ENCODE measurements at places on chromosomes 7 and 10.

- no peak for DNase-seq
These were observed 2.0 kb downstream of the PRTFDC1 start for GRCh38 chr10:24950439-24950838.

DNA sequence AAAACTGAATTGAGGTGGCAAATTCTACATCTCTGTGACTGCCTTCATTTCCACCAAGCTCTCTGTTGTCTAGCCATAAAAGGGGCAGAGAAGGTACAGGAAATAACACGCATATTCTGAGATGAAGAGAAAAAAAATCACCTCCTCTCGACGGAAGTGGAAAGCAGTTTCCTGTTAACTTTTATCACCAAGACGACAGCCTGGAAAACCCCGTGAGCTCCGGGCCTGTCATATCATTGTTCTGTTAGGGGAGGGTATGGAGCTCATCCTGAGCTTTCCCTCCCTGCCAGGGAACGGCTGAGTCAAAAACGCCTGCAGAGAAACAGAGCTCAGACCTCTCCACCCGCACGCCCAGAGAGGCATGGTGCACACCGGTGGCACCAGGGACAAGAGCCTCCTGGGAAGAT is 200.3 kb downstream of the PRPF18 start:
- no peak for DNase-seq

DNA sequence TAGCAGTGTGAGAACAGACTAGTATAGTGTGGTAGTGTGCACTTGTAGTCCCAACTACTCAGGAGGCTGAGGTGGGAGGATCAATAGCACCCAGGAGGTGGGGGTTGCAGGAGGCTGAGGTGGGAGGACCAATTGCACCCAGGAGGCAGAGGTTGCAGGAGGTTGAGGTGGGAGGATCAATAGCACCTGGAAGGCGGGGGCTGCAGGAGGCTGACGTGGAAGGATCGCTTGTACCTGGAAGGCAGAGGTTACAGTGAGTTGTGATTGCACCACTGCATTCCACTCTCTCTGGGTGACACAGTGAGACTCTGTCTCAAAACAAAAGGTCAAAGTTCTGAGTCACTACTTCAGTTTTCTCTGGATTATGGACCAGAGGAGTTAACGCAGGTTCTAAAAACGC is 22.6 kb upstream of the DIP2C start:
- no peak for DNase-seq

- no peak for DNase-seq
These were observed 2.6 kb downstream of the ADIRF start for GRCh38 chr10:86970982-86971231.

DNA sequence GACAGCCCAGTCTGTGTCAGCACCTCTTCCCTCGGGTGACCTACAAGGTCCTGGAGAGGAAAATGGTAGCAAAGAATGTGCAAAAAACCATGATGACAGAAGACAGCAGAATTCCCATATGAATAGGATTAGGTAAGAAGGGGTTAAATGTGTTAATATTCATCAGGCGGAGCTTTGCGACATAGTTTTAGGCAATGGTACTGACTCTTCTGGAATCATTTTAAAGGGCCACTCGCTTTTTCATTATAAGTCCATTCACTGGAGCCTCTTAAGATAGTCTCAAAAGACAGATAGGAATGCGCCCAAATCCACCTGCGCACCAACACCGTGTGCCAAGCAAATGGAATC is 38.2 kb downstream of the DLG5 start:
- no peak for DNase-seq

DNA sequence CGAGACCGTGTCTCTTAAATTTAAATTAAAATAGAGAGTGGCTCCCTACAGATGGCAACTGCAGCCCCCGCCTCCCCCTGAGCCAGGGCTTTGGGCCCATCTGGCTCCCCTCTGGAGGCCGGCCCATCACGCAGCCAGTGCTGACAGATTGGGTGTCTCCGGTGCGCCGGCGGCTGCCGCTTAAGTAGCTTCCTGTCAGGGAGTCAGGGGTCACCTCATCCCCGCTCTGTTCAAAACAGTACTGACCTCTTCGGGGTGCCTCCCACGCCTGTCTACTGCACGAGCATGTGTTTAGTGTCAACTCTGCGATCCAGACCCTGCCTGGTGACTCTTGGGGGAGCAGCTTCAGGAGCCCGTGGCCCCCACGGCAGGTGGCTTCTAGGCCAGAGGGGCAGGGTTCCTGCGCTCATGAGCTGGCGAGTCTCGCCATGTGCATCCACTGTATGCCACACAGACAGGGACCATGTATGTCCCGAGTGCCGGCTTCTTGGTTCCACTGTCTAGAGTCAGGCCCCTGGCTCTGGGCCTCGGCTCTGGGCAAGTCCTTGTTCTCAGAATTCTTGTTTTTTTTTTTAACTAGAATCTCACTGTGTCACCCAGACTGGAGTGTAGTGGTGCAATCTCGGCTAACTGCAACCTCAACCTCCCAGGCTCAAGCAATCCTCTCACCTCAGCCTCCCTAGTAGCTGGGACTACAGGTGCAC is 36.1 kb downstream of the KCTD7 start:
- DNase-seq = no peak

DNA sequence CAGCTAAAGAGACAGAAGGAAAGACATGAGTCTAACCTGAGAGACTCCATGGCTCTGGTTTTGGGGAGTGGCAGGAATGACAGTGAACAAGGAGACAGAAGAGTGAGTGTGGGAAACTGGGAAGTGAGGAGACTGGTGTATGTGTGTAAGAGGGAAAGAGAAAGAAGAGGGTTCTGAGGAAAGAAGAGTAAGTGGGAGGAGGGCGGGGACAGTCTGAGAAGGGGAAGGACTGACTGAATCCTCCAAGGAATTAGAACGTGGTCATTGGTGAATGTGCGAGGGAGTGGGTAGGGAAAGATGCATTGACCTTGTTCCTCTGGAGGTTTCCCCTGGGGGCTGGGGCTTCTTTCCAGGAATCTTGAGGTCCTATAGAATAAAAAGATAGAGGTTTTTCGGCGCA is 26.6 kb downstream of the WNT8B start:
- no peak for DNase-seq

Measured in SHP77 (cell line).